ENCODE measurements at places on chromosomes 7 and 10. TPM values are rescaled to one million over a fixed set of nuclear protein-coding genes. Genes with fewer than 3 reads are reported as not detected.

The TRIM74 gene
- not detected for total RNA-seq

The PNLIPRP1 gene
- total RNA-seq: not detected

The TMEM120A gene
- 43.6 TPM for total RNA-seq

The AKR1C2 gene
- 4,029 TPM for total RNA-seq

The SPDYE5 gene
- total RNA-seq: not detected

The PRKAR2B gene
- 2.9 TPM for total RNA-seq

The FGF8 gene
- not detected for total RNA-seq

Measured in A549 treated with ZK216348 at 1 μM for 4 hours (cell line).